ENCODE measurements at places on chromosomes 5 and 9. TPM values are rescaled to one million over a fixed set of nuclear protein-coding genes. Genes with fewer than 3 reads are reported as not detected.

The DTWD2 gene
- total RNA-seq = 1.9 TPM

The PCDHA3 gene
- total RNA-seq = not detected

The SLC1A3 gene
- not detected for total RNA-seq

The ITK gene
- 235 TPM for total RNA-seq

- peaks cover 5% of the 10 kb centered on the region for H3K36me3 ChIP-seq
- H3K4me1 ChIP-seq = peaks cover 36% of the 10 kb centered on the region
- no peak for DNase-seq
- H3K27me3 ChIP-seq = no peaks in the 10 kb centered on the region
- H3K4me3 ChIP-seq = peak overlapping the region; percentile 98
Measured at GRCh38 chr5:139438707-139439012, 665 bp downstream of the DNAJC18 start.

DNA sequence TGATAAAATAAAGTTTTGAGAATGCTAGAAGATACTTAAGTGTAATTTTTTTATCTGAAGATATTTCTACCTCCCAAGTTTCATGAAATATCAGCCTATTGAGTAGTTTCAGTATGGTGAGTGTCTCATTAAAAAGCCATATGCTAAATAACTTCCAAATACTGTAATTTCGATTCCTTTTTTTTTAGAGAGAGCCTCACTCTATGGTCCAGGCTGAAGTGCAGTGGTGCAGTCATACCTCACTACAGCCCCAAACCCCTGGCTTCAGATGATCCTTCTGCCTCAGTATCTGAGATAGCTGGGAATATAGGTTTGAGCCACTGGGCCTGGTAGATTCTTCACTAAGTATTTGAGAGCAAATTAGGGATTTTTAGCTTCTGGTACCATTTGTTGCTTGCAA, 24.5 kb downstream of the CDC42SE2 start:
- DNase-seq = no peak
- H3K27me3 ChIP-seq = no peaks in the 10 kb centered on the region
- peaks cover 2% of the 10 kb centered on the region for H3K36me3 ChIP-seq

- no peak overlapping the region for H3K4me3 ChIP-seq
- peaks cover 9% of the 10 kb centered on the region for H3K36me3 ChIP-seq
- no peak for DNase-seq
- H3K27ac ChIP-seq = no peak overlapping the region
- peaks cover 75% of the 10 kb centered on the region for H3K27me3 ChIP-seq
Measured at GRCh38 chr5:53476531-53477480, 3.6 kb upstream of the FST start.

- peaks cover 51% of the 10 kb centered on the region for H3K4me1 ChIP-seq
- H3K36me3 ChIP-seq = peaks cover 9% of the 10 kb centered on the region
- peak overlapping the region; percentile 80 for H3K4me3 ChIP-seq
Measured at GRCh38 chr9:6417186-6417585, 4.2 kb downstream of the UHRF2 start.

- H3K4me1 ChIP-seq = no peaks in the 10 kb centered on the region
- H3K27ac ChIP-seq = no peak overlapping the region
- H3K4me3 ChIP-seq = no peak overlapping the region
- DNase-seq = no peak
- H3K27me3 ChIP-seq = peaks cover 7% of the 10 kb centered on the region
Measured at GRCh38 chr5:142726188-142726731, 40.4 kb upstream of the FGF1 start.

DNA sequence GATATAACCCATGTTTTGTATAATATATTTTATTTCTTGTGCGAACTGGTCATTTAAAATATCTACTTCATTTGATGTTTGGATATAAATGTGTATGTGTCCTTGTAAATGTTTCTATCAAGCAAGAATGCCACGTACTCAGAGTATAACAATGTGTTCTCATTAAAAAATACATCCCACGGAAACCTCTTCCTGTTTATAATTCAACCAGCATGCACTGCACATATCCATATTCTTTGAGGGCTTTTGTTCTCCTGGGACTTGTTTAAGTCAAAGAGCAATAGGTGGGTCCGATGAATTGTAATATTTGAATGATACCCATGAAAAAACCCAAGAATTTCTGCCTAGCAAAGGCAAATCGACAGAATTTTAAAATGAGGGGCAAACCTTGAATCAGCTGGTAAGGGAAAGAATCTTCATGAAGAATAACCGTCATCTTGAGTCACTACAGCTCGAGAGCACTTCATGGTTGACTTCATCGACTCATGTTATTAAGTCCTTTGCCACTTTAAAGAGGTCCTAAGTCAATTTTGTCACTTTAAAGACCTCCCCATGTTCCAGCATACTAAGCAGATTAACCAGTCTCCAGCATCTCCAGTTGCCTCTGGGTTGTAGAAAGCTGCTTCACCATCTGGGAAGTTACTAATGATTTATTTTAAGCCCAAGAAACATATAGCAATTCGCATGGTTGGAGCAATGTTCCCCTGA, 80.6 kb downstream of the NPR3 start:
- no peak overlapping the region for H3K27ac ChIP-seq
- no peak overlapping the region for H3K4me3 ChIP-seq
- no peaks in the 10 kb centered on the region for H3K36me3 ChIP-seq

DNA sequence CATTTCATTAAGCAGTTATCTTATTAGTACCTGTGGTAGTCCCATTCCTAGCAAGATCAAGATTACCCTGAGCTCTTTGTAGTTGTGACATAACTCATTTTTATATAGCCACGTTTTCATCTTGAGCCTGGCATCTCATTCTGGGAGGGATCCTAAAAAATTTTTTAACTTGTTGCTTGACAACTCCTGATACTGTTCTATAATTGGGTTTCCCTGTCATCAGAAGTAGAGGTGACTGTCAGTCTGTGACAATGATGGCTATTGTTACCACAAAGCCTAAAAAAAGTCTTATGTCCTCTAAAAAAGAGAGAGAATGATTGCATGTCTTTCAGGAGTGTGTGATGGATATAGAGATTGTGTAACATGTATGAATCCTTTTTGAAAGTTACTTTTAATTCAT, 164.8 kb downstream of the SGCD start:
- H3K4me1 ChIP-seq = no peaks in the 10 kb centered on the region
- no peaks in the 10 kb centered on the region for H3K36me3 ChIP-seq
- no peak for DNase-seq
- H3K27me3 ChIP-seq = peaks cover 6% of the 10 kb centered on the region
- no peak overlapping the region for H3K4me3 ChIP-seq

DNA sequence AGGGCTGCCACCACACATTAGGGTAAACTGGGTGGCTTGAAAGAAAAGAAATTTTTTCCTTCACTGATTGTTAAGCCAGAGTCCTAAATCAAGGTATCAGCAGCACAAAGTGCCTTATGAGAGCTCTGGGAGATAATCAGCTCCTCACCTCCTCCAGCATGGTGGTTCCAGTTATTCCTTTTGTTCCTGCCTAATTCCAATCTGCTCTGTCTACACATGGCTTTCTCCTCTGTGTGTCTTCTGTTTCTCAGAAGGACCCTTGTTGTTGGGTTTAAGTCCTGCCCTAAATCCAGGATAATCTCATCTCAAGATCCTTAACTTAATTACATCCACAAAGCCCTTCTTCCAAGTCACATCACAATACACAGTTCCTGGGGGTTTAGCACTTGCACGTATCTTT, 1352.0 kb upstream of the CDH9 start:
- no peaks in the 10 kb centered on the region for H3K4me1 ChIP-seq
- H3K4me3 ChIP-seq = no peak overlapping the region
- no peaks in the 10 kb centered on the region for H3K36me3 ChIP-seq

GRCh38 chr9:85536514-85536913, 205.2 kb downstream of the AGTPBP1 start:
- H3K27me3 ChIP-seq = no peaks in the 10 kb centered on the region
- H3K27ac ChIP-seq = no peak overlapping the region
- peaks cover 2% of the 10 kb centered on the region for H3K4me1 ChIP-seq
- no peak overlapping the region for H3K4me3 ChIP-seq

- no peaks in the 10 kb centered on the region for H3K36me3 ChIP-seq
- H3K27me3 ChIP-seq = no peaks in the 10 kb centered on the region
- peaks cover 7% of the 10 kb centered on the region for H3K4me1 ChIP-seq
Measured at GRCh38 chr9:96057155-96057554, 181.7 kb downstream of the ERCC6L2 start.

- H3K4me3 ChIP-seq = no peak overlapping the region
- no peak overlapping the region for H3K27ac ChIP-seq
- peaks cover 5% of the 10 kb centered on the region for H3K4me1 ChIP-seq
- no peaks in the 10 kb centered on the region for H3K36me3 ChIP-seq
- H3K27me3 ChIP-seq = peaks cover 10% of the 10 kb centered on the region
Measured at GRCh38 chr9:74858751-74859414, 28.8 kb downstream of the TRPM6 start.

Data from T-helper 17 cell (primary cell).